ENCODE measurements at places on chromosomes 4 and X.

DNA sequence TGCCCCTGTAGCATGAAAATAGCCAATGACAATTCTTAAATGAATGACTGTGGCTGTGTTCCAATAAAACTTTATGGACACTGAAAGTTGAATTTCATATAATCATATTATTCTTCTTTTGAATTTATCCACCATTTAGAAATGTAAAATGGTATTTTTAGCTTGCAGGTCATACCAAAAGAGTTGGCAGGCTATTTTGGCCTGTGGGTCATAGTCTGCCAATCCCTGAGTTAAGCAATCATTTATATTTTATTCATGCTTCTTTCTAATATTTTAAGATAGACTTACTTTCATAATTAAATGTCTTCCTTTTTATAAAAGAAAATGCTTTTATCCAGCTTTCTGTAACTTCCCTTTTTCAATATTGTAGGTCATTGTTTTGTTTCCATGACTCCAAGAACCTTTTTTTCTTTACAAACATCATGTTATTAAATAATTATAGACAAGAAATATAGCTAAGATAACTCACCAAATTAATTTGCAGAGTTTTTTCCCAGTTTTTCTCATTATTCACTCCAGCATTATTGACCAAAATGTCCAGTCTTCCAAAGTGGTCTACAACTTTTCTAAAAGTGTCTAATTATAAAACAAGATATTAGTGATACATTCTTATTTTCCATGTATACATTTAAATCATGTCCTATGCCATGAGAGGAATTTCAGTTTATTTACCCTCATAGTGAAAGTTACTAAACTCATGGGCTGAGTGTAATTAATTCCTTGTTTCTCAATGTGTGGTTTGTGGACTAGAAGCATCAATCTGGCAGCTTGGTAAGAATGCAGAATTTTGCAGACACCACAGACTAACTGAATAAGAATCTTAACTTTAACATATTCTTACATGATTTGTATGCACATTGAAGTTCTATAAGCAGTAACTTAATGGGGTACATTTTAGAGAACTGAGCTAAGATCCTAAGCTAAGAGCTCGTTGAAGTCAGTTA lies 4.5 kb downstream of the HPGD start:
- DNase-seq, result no peak

GRCh38 chr4:38467296-38467695 lies 196.7 kb upstream of the KLF3 start:
- no peak for DNase-seq

GRCh38 chr4:104682311-104682710 lies 187.6 kb upstream of the CXXC4 start:
- no peak for DNase-seq

DNA sequence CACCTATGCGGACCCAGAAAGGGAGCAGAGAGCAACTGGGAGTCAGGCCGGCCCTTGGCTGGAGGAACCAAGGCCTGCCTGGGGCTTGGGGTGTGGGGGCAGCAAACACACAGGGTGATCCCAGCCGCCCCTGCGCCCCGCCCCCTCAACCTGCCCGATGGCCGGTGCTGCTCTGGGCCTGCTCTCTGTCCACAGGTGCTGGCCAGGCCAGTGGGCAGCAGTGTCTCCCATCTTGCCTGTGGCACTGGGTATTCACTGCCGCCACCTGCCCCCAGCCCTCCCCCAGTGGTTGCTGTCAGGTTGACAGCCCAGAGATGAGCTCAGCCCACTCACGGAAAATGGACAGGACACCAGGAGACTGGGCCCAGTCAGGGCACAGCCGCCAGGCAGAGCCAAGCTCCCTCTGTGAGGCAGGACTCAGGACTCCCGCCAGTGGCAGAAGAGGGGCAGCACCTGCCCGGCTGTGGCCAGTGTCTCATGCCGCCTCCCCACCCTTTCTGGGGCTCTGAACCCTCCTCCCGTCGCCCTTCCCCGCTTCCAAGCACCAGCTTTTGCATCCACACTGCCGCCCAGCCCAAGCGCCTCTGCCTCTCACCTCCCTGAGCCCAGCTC lies 4.7 kb downstream of the NKX1-1 start:
- DNase-seq, result no peak

DNA sequence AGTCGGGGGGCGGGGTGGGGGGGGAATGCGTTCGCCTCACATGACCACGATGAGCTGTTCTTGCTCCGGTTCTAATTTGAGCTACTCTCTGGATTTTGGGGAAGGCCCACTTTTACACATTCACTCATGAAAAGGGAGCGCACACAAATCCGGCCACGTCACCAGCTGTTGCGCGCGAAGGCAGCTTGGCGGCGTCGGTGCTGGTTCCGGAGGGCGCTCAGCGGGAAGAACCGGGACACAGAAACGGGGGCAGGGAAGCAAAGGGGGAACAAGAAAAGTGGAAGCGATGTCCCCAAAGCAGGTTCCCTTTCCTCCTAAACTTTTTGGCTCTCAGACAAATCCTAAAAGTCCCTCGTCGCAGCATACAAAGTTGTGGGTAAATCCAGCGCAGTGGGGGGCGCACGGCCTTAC lies 605 bp downstream of the ANXA5 start:
- DNase-seq, result peak; percentile 94

DNA sequence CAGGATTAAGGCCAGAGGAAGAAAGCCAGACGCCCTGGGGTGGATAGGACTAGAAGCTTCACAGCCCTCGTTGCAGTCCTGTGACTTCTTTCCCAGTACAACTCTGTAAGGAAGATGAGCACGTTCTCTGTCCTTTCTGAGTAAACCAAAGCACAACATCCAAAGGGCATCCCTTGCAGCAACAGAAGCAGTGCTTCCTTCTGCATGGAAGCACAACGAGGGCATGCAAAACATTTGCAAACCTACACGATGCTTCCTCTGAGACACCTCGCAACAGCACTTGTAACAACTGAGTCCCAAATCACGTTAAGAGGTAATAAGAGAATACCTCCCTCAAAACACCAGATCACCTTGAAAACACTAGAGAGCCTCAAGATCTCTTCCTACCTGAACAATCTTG lies 335.7 kb upstream of the RASGEF1B start:
- no peak for DNase-seq

- DNase-seq, result no peak
Observed at GRCh38 chr4:153655002-153655541, 29.0 kb upstream of the TLR2 start.

DNA sequence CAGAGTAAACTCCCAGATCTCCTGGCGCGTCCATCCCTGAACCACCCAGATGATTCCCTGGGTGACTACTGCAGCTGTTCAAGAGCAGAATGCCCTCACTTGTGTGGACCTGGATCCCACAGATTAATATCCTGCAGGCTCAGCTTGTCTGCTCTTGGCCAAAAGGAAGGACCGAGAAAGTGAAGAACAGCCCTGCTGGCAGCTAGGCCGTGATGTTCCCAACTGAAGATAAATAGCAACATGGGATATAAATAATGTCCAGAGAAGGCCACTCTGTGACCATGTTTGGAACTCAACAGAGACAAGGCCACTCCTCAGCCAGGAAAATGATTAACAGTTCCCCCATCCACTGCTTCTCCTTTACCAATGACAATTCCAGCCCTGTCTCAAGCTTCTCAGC lies 21.5 kb downstream of the SUPT20HL2 start:
- no peak for DNase-seq

DNA sequence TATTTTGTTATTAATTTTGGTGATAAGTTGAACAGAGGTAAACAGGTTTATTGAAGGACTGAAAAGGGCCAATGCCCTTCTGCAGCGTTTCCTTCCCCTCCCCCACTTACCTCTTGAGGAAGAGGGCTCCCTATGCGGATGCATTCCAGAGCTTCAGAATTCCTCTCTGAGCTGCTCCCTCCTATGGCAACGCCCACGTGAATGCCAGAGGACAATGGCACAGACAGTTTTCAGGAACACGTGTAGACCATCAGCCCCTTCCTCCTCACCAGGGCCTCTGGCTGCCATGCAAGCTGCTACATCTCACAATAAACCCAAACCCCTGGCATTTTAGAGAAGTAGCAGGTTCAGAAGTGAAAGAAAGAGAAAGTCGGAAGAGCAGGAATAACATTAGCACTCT lies 127.9 kb downstream of the CHRDL1 start:
- DNase-seq, result no peak

All from right atrium auricular region (tissue), 2 donors.